ENCODE measurements at places on chromosomes 5 and 9.

DNA sequence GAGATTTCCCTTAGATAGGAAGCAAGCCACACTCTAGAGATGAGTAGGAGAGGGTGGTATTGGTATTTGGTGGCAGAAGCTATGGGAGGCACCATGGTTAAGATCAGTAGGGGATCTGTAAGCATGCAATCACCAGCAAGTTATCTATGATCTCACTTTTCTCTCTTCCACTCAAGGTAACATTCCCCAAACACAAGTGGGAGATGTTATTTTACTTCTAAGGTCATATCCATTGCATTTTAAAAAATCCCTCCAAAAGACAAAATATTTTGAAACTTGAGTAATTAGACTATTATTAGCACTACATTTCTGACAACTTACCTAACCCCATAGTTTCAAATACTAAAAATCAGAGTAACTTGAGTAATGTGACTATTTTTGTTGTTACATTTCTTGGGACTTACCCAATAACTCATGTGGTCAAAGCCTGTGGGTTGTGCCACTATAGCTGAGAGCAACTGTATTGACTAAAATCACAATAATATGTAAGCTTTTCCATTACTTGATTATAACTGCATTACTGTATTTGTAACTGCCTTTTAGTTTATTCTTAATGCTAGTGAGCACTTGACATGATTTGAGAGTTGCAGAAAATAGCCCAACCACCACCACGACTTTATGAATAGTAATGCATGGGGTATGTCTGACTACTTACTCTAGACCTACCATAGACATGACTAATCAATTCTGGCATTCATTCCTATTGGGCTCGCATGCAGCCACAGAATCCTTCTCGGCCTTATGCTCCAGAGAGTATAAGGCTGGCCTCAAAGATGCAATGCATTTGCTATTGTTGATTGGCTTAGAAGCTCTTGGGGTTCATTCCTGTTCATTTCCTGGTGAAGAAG is 264.7 kb downstream of the TRIM32 start:
- no peak for DNase-seq

DNA sequence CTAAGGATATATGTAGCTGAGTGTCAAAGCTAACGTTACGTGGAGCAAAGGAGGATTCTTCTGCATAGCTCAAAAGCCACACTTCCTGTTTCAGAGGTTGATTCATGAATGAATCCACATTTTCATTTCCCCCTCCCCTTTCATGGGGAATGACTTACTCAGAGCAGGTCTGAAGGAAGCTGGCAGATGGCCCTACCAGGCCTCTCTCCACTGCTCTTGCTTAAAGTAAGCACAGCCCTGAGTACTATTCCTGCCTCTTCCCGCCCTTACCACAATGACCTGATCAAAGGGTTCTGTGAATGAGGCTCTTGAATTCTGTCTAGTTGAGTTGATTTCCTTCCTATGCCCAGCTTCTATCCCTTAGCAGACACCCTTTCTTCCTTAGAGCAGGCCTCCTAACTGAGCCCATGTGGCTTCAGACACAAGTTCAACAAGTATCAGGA is 6.3 kb downstream of the IGIP start:
- no peak for DNase-seq

DNA sequence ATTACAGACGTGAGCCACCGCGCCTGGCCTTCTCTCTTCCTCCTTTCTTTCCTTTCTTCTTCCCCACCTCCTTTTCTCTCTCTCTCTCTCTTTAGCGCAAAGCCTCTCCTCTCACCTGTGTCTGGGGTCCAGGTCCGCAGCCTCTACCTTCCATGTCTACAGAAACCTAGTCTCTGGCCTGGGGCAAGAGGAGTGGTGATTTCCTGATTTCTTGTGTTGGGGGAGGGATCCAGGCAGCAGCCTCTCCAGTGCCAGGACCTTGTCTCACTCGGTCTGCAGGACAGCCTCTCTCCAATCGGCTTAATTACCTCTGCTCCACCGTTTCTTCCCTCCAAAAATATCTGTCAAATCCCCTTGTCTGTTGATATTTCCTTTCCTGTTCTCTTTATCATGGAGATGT is 16.1 kb upstream of the FAM120A start:
- DNase-seq = no peak

- DNase-seq = no peak
Observed at GRCh38 chr5:95220381-95220780, 64.5 kb downstream of the MCTP1 start.

- DNase-seq = no peak
Observed at GRCh38 chr9:135924628-135925338, 17.4 kb upstream of the CAMSAP1 start.

DNA sequence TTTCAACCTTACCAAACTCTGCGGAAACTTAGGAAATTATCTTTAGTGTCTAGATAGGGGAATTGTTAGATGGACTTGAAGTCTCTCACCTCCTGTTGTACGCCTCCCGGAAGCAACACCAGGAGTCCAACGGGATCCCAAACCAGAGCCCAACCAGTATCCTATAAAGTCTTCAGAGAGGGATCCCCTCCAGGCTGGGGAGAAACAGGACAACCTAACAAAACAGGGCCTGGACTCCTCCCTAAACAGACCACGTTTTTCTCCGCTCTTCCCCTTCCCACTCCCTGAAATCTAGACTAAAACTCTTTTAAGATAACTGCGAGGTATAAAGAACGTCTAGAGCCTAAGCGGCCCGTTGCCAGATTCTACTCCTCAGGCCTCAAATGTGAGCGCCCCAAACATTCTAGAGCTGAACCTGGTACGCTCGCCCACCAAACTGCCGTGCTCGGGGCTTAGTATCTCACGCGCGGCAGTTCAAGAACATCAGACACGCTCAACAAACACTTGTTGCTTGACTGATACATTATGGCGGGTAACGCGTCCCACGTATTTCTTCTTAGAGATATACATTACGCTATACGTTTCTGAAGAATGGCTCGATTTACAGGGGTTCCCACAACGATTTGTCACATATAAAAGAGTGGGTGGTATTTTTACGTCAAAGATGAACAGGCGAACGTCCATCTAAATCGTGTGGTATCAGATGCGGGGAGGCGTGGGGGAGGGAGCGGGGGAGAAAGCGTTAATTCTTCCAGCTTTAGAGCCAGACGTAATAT is 663 bp upstream of the SMIM27 start:
- DNase-seq = no peak

- no peak for DNase-seq
Observed at GRCh38 chr9:17824191-17824590, 245.3 kb downstream of the SH3GL2 start.

DNA sequence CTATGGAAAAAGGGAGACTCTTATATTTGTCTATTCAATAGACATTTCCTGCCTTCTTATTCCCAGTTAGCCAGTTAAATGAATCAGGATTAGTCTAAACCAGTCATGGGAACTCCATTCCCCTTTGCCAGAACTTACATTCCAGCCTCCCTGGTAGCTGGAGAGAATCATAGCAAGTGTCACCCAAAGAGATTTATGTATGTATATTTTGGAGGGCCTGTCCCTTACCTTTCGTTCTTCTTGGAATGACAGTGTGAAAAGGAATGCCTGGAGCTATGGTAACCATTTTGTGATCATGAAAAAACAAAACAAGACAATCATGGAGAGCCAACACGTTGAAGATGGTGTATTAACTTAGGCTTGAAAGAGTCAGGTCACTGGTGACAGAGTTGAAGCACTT is 627.7 kb downstream of the CCDC171 start:
- DNase-seq = no peak

GRCh38 chr9:14186096-14186495 is 127.8 kb downstream of the NFIB start:
- DNase-seq = no peak

- DNase-seq = no peak
Observed at GRCh38 chr9:71005456-71005855, 116.0 kb downstream of the TRPM3 start.

- DNase-seq = no peak
Observed at GRCh38 chr9:7212101-7212500, 454.3 kb downstream of the KDM4C start.

- no peak for DNase-seq
Observed at GRCh38 chr5:133847301-133847700, 121.1 kb downstream of the C5orf15 start.

GRCh38 chr9:99680191-99680590 is 141.5 kb upstream of the NR4A3 start:
- DNase-seq = no peak

GRCh38 chr9:136026266-136026942 is 65.2 kb upstream of the UBAC1 start:
- DNase-seq = no peak

- DNase-seq = no peak
Observed at GRCh38 chr9:6788162-6789016, 30.6 kb downstream of the KDM4C start.

DNA sequence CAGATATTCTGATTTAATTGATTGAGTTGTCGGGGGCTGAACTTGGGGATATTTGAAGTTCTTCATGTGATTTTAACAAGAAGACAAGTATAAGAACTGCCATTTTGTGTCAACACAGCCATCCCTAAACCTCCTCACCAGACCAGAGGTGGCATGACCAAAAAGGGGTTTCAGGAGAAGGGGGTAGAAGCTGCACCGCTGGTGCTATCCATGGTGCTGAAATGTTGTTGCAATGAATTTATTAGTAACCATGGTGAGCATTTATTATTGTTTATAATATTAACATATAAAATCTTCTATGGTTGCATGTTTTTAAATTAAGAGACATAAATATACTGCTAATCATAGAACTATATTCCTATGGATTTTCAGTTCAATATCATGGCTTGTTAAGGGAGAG is 72.3 kb downstream of the GNA14 start:
- DNase-seq = peak; percentile 8

- DNase-seq = no peak
Observed at GRCh38 chr5:139660923-139661814, 13.0 kb downstream of the CXXC5 start.

DNA sequence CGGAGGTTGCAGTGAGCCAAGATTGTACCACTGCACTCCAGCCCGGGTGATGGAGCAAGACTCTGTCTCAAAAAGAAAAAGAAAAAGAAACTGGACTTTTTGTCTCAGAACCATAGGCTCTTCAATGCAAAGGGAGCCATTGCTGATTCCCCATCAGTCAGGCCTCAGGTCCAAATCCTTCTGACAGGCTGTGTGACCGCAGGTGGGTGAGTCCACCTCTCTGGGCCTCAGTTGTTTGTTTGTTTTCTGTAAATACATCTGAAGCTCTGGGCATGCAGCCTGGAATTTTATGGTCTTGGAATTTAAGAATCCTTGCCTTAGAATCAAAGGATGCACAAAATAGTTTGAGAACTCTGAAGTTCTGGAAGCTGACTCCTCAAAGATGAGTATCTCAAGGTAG is 21.1 kb upstream of the TOR2A start:
- no peak for DNase-seq

DNA sequence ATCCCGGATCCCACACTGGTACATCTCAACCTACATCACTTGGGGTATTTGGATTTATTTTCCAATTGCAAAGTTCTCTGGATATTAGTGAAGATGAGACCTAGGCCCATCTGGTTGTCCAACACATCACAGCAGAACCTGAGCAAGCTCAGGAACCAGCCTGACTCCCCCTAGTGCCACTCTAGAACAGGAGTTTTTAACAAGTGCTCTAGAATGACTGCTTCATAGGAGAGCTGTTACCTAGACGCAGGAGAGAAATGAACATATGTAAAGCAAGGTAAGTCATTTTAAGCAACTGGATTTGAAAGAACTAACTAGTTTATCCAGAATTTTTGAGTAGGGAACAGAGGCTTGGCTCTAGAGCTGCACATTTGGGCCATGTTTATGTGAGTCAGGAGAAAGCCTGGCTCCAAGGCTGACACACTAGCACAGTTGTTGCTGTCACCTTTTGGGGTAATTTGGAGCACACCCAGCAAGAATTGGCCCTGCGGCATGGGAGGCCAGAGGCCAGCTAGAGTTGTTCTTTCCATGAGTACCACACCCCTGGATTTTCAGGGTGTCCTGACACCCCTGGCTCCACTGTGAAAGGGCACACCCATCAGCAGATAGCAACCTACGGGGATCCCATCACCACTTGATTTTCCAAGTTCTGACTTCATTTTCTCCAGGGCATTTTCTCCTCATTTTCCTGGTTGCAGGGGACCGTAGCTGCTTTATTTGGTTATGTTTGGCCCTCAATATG is 110.9 kb upstream of the LPAR1 start:
- no peak for DNase-seq

DNA sequence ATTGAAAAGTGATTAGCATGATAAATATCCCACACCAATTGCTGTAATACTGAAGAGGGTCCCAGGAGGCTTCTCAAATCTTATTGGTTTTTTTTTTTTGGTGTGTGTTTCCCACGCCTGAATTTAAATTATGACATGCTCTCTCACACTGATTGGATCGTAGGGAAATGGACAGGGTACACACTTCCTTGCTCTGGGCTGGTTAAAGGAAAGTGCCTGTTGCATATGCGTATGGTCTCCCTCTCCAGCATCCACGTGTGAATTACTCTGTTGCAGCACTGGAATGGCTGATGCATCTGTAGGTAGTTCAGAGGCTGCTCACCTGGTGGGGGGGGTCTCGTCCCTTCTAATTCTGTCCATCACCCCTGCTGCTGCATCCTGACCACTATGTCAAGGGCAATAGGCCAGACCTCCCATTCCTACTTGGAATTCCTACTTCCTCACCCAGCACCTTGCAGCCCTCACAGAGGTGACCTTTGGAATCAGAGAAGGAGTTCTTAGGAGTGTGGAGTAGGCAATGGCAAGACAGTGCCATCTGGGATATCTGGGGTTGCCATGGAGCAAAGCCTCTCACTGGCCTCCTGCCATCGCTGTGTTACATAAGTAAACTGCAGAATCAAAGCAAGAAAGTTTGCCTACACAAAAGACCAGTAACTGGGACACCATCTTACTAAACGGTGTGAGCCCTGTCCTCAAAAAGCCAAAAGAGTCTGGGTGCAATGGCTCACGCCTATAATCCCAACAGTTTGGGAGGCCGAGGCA is 71.4 kb upstream of the FBXW11 start:
- DNase-seq = no peak

DNA sequence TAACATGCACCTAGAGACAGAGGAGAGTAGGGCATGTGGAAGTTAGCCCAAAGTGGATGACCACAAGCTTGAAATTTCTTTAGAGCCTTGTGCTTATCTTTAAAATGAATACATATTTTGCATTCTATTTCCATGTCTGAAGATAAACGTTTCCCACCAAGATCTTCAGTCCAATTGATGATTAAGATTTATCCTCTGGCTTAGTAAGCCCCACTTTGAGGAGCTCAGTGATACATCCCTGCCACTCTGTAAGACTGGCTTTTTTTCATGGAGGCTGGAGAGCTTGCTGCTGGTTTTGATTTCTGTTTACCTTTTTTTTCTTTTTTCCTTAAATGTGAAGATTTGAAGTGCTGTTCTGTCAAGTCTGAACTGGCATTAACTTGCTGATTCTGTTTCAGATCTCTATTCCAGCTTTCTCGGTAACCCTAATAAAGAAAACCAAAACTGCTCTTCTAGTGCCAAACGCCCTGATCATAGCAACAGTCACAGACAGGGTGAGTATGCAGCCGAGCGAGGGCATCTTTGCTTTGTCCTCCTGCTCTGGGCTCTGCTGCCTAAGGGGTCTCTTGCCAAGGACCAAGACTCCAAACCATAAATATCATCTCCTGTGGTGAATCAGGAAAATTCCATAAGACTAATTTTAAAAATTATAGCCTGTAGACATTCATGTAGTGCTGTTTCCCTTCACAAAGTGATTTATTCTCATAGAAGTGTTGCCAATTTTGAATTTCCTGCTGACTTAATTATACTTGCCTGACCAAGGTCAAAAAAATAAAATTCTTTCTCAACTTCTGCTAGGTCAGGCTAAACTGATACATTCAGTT is 54.3 kb downstream of the GRAMD2B start:
- no peak for DNase-seq

All from SK-N-MC (cell line).